NCI-H1436 treated with DMSO at 0.1 percent for 48 hours (cell line): ENCODE measurements at places on chromosomes 12 and 14.

GRCh38 chr12:24997970-24998582 is 49.2 kb upstream of the BCAT1 start:
- DNase-seq: no peak

DNA sequence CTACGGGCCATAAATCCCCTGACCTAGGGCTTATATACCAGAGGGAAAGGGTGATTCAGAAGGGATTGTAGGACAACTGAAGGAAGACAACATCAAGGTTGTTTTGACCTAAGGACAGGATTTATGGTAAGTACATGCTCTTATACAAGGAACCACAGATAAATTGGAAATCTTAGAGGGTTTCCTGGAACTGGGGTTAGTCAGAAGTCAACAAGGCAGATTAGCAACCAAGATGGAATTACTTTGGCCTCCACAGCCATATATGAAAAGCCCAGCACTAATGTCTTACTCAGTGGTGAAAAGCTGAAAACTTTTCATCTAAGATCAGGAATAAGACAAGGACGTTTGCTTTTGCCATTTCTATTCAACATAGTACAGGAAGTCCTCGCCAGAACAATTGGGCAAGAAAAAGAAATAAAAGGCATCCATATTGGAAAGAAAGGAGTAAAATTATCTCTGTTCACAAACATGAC is 5.4 kb downstream of the TMBIM4 start:
- no peak for DNase-seq

DNA sequence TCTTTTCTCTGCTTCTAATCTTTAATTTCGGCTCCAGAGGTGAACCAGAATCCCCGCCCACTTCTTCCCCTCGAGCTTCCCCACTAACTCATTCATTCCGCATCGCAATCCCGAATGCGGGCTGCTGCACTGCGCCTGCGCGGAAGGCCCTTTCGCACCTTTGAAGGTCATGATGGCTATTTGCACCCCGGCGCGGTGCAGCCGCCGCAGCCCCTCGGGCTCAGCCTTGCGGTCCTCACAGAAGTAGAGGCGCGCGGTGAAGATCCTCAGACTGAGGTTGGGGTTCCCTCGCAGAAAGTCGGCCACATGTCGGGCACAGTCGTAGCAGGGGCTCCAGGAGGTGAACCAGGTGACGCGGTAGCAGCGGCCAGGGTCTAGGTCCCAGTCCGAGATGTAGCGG is 7.6 kb downstream of the AICDA start:
- DNase-seq: no peak

DNA sequence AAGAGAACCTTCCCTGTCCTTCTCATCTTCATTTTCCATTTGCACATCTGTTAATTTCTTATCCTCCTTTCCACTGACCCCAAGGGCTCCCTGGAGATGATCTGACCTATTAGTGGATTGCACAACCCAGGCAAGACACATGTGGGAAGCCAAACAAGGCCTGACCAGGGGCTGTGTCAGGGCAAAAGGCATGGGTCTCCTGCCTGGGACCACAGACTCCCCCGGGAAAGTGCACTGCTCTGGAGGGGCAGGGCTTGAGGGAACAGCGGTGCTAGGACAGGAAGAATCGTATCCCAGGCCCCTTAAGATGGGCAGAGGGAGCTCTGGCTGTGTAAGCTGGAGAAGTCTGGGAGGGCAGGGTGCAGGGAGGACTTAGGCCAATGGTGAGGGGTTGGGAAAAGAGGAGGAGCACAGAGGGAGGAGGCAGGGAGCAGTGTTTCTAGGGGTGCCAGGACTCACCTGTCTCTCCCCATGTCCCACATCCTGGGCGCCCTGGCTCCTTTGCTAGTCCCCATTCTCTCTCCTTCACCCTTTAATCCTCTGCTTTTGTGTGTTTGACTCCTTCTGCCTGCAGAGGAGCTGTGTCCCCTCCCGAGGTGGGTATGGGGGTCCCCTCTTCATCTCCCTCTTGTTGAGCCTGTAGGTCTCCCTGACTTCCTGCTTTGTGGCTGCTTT is 25.3 kb downstream of the PLEKHG3 start:
- no peak for DNase-seq

GRCh38 chr14:89996963-89997362 is 41.2 kb downstream of the TDP1 start:
- no peak for DNase-seq

GRCh38 chr12:54213079-54213478 is 24.3 kb upstream of the SMUG1 start:
- no peak for DNase-seq

- no peak for DNase-seq
Measured at GRCh38 chr14:105072381-105072861, 7.2 kb upstream of the GPR132 start.

DNA sequence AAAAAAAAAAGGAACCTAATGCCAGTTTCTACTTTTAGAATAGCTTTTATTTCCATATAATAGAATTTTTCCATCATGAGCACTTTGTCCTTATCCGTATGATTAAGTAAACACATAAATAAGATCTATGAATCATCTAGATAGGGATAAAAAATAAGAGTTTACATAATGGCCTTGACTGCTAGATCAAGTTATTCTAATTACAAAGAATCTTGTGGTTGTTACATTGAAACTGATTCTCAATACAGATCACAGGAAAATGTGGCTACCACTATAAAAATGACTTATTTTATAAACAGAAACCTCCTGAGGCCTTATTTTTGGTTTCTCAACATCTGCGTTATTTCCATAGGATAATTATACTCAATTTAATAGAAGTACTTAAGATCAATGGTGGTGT is 34.4 kb upstream of the NDUFA12 start:
- DNase-seq: no peak

DNA sequence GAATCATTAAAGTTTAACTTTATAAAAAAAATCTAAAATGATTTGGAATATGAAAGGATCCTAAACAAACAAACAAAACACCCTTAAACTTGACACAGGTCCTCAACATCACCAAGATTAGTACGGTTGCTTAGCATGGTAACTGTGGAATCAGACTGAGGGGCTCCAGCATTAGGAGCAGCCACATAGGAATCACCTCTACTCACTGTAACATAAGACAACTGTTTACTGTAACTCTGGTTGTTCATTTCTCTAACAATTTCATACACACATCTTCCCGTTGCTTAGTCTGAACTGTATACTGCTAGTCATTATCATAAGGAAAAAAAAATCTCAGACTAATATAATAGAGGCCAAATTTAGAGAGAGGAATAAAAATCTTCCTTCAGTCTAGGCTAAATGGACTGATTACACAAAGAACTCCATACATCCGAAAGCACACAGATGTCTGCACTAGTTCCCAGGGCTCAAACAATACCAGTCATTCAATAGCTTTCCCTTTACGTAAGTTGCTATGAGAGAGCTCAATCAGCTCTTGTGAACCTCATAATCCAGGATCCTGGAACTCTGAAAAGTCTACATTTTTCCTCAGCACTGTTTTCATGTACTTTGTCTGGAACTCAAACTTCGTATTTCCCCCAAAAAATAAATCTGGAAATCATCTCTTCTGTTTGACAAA is 26.0 kb downstream of the LRP6 start:
- no peak for DNase-seq

- no peak for DNase-seq
Measured at GRCh38 chr12:22399464-22400180, 65.1 kb upstream of the ST8SIA1 start.
